Brain (organoid and tissue), 16 donors: ENCODE measurements at places on chromosomes 11 and 22.

- DNase-seq: peak; percentile 7
These were observed 551 bp downstream of the AGBL2 start for GRCh38 chr11:47714554-47715081.

GRCh38 chr11:102520514-102520913 is 10.0 kb downstream of the MMP7 start:
- DNase-seq: no peak

- DNase-seq: no peak
These were observed 87.0 kb upstream of the AMOTL1 start for GRCh38 chr11:94681140-94681539.

DNA sequence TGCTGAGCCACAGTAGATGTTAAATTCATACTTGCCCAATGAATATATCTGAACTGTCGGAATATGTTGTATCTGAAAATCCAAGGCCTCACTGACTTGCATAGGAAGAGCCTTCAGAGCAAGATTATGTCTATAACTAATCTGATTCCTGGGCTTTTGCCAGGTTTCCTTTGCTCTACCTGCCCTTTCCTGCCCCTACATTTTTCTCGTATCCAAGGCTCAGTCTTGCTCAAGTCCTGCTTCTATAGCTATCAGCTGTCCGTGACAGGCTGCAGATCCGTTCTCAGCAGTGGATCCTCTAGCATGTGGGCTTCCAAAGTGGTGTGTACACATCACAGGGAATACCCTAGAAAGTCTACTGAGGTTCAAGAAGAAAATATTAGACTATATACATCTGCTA is 18.8 kb upstream of the USP47 start:
- no peak for DNase-seq

GRCh38 chr11:7437696-7438095 is 47.6 kb upstream of the OLFML1 start:
- no peak for DNase-seq

DNA sequence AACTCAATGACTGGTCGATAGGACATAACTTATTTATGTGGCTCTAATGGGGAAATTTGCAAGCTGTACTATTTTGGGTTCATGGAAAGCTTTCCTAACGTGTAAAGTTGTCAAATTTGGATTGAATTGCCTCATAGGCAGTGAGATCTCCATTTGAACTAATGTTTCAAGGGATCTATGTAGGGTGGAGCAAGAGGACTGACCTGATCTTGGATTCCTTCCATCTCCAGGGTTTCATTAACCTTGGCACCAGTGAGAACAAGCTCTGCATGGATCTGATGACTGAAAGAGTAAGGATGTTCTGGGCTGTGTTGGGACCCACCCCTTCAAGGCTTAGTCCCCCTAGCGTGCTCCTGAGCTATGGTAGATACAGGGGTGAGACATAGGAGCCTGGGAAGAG is 2.1 kb downstream of the ACCSL start:
- no peak for DNase-seq

- DNase-seq: peak; percentile 85
These were observed 15.5 kb upstream of the TSPAN18 start for GRCh38 chr11:44711113-44711786.

DNA sequence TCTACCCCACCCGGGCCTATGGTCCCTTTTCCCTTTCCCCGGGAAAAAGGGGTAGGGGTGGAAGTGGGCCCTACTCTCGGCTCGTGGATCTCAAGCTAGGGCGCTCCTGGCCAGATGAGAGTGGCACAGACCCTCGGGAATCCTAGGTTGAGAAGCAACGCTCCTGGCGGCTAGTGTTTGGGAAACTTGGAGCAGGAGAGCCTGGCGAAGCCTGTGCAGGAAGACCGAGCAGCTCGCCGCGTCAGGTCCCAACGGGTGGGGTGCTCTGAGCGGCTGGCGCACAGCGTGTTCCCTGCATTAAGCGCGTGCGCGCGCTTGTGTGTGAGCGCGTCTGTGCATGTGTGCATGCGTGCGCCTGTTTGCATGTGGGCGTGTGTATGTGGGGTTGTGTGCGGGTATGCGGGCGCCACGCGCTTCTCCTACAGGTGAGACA is 7.1 kb upstream of the FLI1 start:
- peak; percentile 77 for DNase-seq

DNA sequence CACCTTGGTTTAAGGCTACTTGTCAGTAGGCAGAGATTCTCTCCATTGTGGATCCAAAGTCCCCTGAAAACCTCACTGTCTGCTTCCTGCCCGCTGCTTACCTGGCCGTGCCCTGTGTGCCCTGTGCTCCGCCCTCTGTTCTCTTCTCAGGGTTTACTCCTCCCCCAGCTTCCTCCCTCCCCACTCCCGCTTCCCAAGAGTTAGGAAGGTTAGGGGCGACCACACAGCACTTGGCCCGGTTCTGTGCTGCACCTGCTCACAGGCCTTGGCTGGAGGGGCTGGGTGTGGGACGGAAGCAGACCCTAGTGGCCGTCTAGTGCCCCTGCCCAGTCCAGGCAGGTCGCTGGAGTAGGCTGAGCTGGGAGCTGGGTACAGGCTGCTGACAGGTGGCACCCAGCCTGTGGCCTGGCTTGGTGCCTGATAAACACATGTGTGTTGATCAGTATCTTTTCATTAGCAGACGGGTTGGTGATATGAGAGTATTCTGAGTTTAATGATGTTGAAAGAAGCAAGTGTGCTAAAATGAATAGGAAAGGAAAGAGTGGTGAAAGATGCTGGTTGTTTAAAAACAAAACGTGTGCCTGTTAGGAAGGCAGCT is 40.5 kb downstream of the GRAMD4 start:
- peak; percentile 76 for DNase-seq

DNA sequence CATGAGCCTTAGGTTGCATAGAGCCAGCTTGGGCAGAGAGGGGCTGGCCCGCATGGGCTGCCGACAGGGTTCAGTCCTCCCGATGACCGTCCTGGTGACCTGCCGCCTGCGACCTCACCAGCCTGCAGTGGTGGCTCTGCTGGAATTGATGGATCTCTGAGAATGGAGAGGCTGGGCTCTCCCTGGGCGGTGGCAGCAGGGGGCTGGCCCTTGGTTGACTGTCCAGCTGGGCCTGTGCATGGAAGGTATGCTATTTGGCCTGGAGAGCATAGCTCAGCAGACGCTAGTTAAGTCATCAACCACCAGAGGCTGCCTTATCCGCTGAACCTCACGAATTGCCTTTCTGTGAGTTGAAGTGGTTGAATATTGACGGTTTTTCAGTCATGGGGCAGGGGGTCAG is 19.7 kb downstream of the GRAMD4 start:
- DNase-seq: no peak

GRCh38 chr11:15989685-15990084 is 366.7 kb downstream of the SOX6 start:
- no peak for DNase-seq

DNA sequence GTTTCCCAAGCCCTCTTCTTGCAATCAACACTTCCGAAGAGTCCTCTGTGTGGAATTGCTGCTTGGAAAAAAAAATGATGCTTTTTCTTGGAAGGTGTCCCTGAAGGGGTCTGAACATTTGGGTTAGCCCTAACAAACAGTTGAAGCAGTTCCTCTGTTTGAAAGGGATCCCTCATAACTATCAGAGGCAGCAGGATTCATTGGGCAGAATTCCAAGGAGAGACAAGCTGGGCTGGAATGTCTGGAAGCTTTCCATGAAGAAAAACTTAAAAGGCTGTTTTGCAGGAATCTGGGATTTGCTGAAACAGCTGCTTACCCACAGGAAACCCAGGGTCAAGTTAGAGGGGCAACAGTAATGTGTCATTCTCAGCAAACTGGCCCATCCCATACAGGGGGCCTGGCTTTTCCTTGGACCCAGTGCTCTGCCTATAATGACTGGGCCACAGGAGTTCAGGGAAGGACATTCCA is 3.1 kb downstream of the CSNK2A3 start:
- peak; percentile 44 for DNase-seq

DNA sequence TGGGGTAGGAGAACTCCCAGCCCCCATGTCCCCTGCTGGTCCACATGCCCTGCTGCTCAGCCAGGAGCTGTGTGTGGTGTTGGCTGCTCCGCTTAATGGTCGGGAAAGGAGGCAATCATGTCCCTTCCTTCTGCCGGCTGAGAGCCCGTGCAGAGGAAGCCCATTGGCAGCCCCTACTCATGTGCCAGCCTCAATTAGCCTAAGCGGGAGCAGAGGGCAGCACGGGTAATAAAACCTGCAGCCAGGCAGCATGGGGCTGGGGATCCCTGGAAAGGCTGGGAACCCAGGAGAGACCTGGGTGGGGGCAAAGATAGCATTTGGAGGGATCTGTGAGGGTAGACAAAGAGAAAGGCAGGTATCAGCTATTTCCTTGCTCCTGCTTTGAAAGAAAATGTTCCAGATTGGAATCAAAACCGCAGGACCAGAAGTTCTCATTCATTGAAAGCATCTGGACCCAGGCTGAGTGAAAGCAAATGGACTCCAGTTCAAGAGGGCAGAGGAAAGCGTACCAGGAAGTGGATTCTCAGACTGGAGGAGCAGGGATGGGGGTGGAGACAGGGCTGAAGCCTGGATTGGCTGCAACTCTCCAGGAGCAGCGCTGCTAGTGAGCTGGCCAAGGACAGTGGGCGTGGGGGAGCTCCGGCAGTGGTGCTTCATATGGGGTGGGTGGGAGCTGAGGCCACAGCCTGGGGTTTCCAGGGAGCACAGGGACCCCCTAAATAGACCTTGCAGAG is 103.4 kb upstream of the NECTIN1 start:
- no peak for DNase-seq

- no peak for DNase-seq
These were observed 30.3 kb downstream of the ATM start for GRCh38 chr11:108253176-108253575.

DNA sequence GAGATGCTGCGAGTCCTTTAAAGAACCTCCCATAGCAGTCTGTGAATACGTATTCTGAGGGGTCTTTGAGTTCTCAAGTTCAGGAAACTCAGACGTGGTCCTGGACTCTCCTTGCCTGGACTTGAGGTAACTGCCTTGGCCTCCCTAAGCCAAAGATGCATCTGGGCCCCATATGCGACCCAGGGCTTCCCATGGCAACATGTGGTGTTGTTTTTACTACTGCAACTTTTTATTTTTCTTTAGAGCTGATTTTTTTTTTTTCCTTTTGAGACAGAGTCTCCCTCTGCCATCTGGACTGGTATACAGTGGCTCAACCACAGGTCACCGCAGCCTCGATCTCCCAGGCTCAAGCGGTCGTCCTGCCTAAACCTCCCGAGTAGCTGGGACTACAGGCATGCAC is 321.1 kb downstream of the ST3GAL4 start:
- DNase-seq: no peak

- no peak for DNase-seq
These were observed 1493.6 kb downstream of the BRD1 start for GRCh38 chr22:48333816-48334735.

DNA sequence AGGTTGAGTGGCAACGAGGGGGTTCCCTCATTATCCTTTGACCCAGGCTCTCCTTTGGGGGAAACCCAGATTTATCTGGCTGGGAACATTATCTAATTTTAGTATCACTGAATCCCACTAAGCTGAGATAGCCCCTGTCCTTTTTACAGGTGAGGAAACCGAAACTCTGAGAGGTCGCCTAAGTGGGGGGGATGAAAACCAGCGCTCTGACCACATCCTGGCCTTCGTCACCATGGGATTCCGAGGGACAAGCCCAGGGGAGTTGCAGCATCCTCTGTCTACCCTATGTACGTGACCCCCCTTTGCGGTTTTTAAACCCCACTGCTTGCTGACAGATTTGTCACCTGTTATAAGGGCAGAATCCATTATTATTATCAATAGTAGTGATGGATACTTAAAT is 61.0 kb downstream of the ISX start:
- DNase-seq: no peak

DNA sequence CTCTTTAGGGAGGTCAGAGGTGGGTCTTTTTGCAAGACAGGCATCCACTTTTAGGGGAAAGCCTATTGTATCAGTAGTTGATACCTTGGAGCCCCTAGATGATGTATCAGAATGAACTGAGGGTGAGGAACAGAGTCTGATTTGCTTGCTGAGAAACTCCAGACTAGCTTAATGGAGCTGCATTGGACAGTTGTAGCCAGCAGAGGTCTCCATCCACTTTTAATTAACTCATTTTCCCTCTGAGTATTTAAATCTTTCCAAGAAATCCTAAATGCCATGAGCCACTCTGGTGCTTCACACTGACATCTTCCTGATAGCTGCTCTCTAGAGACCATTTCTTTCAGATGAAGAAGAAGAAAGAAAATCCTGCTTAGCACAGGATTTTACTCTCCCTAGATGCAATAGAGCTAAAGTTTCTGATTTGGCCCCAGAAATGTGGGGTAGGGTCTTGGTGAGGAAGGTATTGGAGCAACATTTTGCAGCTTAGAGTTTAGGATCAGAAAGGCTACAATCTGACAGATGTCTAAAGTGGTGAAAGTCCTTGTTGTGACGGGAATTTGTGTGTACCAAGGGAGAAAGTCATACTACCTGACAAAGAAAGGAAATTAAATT is 38.0 kb downstream of the EXT2 start:
- DNase-seq: peak; percentile 77

DNA sequence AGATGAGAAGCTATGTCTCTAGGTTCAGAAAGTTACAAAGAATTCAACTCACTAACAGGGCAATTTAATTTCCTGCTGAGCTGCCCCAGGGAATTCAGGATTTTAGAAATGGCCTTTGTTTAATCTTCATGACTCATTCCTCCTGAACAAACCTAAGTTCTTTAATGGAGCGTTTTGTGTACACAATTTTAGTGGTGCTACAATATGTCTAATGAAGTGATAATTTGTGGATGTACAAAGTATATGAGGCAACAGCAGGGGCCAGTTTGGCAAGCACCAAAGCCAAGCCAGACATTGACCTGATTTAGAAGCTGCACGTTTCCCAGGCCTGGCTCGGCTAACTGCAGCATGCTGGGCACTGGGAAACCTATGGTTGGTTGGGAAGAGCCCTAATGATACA is 34.4 kb upstream of the HEPHL1 start:
- DNase-seq: peak; percentile 1

DNA sequence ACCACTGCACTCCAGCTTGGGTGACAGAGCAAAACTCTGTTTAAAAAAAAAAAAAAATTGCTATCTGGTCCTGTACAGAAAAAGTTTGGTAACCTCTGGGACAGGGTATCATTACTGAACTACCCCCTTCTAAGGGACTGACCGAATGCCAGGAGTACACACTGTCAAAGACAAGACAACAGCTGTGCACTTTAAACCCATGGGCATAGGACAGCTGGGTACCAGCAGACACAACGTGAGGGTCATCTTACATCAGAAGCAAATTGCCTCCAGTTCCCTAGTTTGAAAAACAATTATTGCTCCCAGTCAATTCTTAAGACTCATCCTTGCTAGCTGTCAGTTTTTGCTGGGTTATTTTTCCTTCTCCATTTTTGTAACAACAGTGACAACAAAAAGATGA is 17.8 kb downstream of the CD59 start:
- DNase-seq: no peak
